ENCODE measurements at places on chromosomes 5 and 9.

- no peak for DNase-seq
Observed at GRCh38 chr9:70609542-70610286, 195.3 kb upstream of the KLF9 start.

GRCh38 chr9:94654165-94654894 is 15.0 kb upstream of the FBP1 start:
- DNase-seq = no peak

GRCh38 chr9:123063177-123063598 is 29.7 kb downstream of the GPR21 start:
- no peak for DNase-seq

- DNase-seq = no peak
Observed at GRCh38 chr9:112421771-112422222, 41.9 kb downstream of the HSDL2 start.

- DNase-seq = no peak
Observed at GRCh38 chr9:20320921-20321320, 301.4 kb downstream of the MLLT3 start.

DNA sequence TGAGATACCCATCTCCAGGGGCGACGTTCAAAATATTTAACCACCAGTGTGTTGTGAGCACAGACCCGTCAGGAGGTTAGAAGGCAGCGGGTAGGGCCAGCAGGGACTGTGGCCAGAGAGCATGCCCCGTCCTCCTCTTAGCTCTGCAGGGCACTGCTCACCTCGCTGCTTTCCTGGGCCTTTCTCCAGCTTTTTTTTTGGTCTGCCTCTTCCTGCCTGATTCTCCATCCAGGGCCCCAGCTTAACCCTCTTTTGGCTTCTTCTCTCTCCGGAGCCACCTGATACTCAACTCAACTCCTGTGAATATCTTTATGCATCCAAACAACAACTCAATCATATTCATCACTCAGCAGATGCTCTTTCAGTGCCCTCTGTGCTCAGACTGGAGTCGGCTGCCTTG is 44.0 kb downstream of the TMOD1 start:
- DNase-seq = no peak

DNA sequence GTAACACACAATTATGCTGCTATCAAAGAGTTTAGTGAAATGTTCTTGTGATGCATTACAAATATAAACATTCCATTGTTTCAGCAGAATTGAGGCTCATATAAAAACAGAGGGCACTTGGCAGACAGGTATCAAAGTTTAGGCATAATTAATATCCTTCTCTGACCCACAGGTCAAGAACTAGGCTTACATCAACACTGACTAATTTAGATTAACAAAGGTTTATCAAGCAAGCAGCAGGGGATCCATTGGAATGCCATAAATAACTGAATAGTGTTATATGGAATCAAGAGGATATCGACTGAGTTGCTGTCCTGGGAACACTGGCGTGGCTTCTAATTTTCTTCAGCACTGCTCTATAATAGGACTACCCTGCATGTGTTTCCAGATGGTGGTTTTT is 414.5 kb upstream of the ARRDC3 start:
- no peak for DNase-seq
